ENCODE measurements at places on chromosomes 6 and 20.

DNA sequence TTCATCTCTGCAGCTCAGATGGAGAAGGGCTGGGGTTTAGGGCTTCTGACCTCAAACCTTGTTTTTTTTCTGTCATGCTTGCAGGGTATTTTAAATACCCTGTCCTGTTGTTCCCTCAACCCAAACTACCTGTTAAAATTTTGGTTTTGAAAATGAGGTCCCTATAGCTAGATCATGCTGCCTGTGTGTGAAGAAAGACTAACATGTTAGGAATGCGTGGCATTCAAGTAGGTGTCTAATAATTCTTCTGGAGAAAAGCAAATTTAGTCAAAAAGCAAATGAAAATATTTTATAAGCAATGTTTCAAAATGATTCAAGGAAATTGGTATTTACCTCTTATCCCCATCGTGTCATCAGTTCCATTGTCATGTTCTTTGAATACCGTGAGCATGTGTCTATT is 77.2 kb upstream of the C20orf144 start:
- H3K4me1 ChIP-seq, result peaks cover 6% of the 10 kb centered on the region
- H3K27me3 ChIP-seq, result no peaks in the 10 kb centered on the region
- no peaks in the 10 kb centered on the region for H3K36me3 ChIP-seq
- no peak overlapping the region for H3K4me3 ChIP-seq

- no peak for DNase-seq
- peaks cover 3% of the 10 kb centered on the region for H3K27me3 ChIP-seq
- H3K36me3 ChIP-seq, result no peaks in the 10 kb centered on the region
- no peak overlapping the region for H3K27ac ChIP-seq
- no peak overlapping the region for H3K4me3 ChIP-seq
- H3K4me1 ChIP-seq, result no peaks in the 10 kb centered on the region
Measured at GRCh38 chr6:168469926-168470325, 28.9 kb downstream of the SMOC2 start.

DNA sequence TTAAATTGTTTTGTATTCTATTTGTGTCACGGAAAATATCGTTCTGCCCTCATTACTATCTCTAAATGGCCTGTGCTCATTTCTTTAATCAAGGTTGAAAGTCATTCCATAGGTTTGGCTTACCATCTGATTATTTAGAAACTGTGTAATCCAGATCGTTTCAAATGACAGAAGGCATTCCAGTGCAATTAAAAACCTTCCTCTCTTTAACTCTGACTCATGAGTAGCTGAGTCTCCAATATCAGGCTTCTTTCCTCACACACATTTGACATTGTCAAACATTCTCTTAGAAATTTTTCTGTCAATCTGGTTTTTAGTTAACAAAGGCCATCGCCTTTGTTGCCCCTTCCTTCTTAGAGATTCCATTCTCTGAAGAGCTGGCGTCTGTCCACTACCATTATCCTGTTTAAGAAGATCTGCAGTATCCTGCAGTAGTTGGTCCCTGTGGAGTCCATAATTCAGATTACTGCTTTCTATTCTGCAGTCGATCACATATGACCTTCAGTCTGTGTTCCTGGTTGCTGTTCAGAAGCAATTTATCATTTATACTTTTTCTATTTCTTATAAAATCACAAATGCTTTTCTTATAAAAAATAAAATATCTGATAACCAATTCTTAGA is 3.9 kb upstream of the TRDN start:
- no peak for DNase-seq
- H3K27ac ChIP-seq, result peak overlapping the region; percentile 96
- no peaks in the 10 kb centered on the region for H3K27me3 ChIP-seq

DNA sequence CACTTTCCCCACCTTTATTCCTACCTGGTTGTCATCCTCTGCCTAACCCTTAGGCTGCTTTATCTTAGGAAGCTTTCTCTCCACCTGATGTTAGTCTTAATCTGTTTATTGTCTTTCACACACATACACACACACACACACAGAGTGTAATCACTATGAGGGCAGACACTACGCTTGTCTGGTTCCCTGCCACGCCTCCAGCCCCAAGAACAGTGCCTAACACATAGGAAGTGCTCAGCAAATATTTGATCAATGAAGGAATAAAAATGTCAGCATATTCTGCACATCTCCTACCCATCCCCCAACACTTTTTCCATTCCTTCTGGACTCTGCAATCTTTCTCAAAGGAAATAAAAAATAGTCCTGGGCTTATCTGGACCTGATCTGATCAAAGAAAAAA is 51.1 kb upstream of the NFATC2 start:
- H3K36me3 ChIP-seq, result no peaks in the 10 kb centered on the region
- no peak for DNase-seq
- H3K27me3 ChIP-seq, result no peaks in the 10 kb centered on the region

DNA sequence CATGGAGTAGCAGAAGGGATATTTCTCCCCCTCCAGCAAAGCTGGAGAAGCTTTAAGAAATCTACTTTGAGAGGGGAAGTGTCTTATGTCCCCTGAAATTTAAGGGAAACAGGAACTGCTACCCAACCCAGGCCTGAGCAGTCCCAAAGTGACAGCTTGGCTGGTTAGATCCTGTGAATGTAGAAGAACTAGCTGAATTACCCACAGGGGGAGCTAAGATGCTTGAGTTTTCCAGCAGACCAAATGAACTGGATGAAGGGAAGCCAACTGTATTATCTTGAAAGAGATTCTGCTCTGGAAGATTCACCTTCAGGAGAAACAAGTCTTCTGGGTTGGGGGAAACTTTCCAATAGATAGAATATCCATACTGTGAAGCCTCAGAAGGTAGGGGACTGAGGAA is 303.3 kb upstream of the MMS22L start:
- no peak overlapping the region for H3K27ac ChIP-seq
- no peaks in the 10 kb centered on the region for H3K36me3 ChIP-seq
- no peak overlapping the region for H3K4me3 ChIP-seq
- no peak for DNase-seq
- H3K4me1 ChIP-seq, result no peaks in the 10 kb centered on the region

DNA sequence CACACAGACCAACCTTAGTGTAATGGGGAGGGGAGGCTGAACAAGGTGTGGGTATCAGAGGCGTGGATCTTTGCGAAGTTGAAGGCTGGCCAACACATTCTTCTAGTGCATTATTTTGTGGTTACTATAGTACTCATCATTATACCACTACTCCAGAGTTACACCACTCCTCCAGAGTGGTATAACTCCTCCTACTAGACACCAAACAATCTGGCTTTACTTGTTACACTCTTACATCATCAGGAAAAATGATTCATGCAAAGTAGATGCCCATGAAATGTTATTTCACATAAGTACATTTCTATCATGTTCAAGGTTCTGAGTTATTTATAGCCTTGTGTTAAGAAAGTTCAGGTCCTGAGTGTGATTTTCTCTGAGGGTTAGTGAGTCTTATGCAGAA is 443.1 kb upstream of the OPRM1 start:
- no peak for DNase-seq
- no peaks in the 10 kb centered on the region for H3K4me1 ChIP-seq
- no peak overlapping the region for H3K4me3 ChIP-seq

DNA sequence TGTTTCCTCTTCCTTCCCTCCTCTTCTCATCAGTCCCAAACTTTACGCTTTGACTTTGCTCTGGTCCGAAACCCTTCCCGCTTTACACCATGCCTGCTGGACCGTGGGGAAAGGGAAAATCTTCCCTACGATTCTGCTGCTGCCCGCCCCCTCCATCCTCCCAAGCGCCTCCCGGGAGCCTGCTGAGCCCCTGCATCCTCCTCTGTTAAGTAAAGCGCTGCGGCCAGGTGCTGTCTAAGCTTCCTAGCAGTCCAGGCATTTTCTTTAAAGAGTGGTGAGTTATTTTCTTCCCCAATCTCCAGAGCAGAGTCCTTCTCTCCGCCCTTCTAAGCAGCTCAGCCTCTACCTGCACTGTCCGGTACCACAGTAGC is 376.3 kb downstream of the RNGTT start:
- H3K27me3 ChIP-seq, result no peaks in the 10 kb centered on the region
- H3K4me3 ChIP-seq, result no peak overlapping the region
- no peaks in the 10 kb centered on the region for H3K4me1 ChIP-seq
- no peak overlapping the region for H3K27ac ChIP-seq

DNA sequence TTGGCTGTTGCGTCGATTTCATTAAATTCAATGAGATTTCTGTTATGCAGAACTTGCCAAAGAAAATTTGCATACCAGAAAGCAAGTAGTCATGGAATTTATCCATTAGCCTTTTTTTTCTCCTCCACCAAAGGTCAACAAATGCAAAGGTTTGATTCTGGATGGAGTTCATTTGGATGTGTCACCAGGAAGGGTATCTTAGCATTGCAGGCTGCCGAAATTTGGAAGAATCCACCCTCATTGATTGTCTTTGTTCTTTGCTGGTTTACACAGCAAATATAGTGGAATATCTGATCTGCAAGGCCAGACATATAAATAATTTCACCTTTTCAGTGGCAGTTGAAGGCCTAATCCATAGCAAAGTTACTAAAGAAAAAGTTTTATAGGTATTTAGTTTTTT is 229.4 kb upstream of the SLC35B3 start:
- no peak for DNase-seq
- no peaks in the 10 kb centered on the region for H3K27me3 ChIP-seq
- H3K4me3 ChIP-seq, result no peak overlapping the region
- H3K36me3 ChIP-seq, result no peaks in the 10 kb centered on the region

GRCh38 chr6:155196911-155197310 is 66.9 kb upstream of the CLDN20 start:
- DNase-seq, result no peak
- no peak overlapping the region for H3K27ac ChIP-seq
- H3K27me3 ChIP-seq, result no peaks in the 10 kb centered on the region
- H3K36me3 ChIP-seq, result no peaks in the 10 kb centered on the region
- H3K4me1 ChIP-seq, result no peaks in the 10 kb centered on the region

- no peak for DNase-seq
- no peak overlapping the region for H3K27ac ChIP-seq
- peaks cover 5% of the 10 kb centered on the region for H3K36me3 ChIP-seq
- H3K4me3 ChIP-seq, result no peak overlapping the region
- no peaks in the 10 kb centered on the region for H3K4me1 ChIP-seq
Measured at GRCh38 chr6:56579155-56579851, 63.4 kb downstream of the DST start.

DNA sequence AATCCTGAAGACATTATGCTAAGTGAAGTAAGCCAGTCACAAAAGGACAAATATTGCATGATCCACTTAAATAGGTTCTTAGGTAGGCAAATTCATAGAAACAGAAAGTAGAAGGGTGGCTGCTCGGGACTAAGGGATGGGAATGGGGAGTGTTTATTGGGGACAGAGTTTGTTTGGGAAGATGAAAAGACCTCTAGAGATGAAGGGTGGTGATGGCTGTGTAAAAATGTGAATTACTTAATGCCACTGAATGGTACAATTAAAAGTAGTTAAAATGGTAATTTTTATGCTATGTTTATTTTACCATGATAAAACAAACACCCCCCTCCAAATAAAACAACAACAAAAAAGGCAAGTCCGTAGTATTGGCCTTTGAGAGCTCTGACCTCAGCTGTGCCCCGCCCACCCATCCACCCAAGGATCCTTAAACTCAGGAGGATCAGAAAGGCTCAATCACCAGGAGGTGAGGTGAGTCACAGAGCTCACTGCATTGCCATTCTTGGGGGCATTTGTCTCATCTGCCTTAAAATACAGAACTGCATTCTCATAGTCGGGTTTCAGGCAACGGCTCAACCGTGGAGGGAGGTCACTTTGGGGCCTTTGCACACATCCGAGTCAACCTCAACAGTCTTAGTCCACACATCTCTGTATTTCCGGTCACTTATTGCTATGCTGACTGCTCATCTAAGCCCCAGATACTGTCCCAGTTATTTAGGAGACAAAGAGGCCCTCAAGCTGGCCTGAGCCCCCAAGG is 96.7 kb downstream of the SLC22A23 start:
- H3K36me3 ChIP-seq, result no peaks in the 10 kb centered on the region
- H3K4me1 ChIP-seq, result peaks cover 18% of the 10 kb centered on the region
- no peaks in the 10 kb centered on the region for H3K27me3 ChIP-seq

DNA sequence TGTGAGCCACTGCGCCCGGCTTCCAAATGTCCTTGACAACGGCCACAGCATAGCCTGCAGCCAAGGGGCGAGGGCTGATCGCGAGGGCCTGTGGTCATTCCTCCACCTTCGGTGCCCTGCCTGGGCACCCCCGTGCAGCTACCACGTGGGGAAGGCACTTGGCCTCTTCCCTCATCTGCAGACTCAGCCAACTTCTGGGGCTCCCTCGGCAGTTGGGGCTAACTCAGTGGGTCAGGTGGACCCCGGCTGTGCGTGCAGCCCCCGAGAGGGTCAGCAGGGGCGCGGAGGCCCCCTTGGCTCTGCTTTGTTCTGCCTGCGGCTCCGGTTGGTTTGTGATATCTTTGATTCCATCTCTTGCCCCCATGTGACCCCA is 52.9 kb upstream of the BHLHE23 start:
- H3K4me1 ChIP-seq, result peaks cover 4% of the 10 kb centered on the region
- no peak overlapping the region for H3K4me3 ChIP-seq
- DNase-seq, result no peak
- H3K36me3 ChIP-seq, result no peaks in the 10 kb centered on the region

DNA sequence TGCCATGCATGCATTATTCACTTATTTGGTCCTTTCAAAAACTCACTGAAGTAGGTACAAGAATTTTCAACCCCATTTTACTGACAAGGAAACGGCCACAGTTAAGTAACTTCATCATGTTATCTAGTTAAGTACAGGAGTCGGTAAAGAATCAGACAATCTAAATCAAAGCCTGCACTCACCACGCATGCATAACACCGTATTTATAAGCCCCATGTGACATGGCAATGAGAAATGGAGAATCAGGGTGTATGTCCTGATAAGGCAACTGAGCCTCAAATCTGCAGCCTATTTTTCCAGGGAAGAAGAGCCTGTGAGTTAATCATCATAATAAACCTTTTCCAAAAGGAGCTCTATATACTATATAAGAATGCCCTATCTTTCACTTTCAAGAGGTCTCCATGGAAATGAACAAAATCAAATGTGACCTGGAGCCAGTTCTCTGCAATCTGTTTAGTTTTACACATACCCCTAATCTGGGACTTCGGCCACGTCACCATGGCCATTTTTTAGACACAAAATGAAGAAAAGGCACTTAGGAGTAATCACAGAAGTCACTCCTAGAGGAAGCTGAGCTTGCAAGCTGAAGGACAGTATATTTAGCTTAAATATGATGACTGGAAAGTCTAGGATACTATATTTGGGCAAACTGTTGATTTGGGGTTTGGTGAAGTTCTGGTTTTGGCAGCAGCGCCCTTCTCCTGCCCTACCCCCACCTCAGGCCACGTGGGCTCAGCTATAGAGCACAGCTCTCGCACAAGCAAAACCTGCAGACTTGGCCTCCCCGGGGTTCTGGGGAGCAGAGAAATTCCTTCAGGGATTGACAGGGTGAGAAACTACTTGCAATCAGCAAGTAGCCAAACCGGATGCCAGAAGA is 19.2 kb downstream of the TRAM2 start:
- no peak overlapping the region for H3K4me3 ChIP-seq
- no peaks in the 10 kb centered on the region for H3K36me3 ChIP-seq
- H3K27ac ChIP-seq, result no peak overlapping the region
- DNase-seq, result no peak
- H3K4me1 ChIP-seq, result no peaks in the 10 kb centered on the region

Measured in psoas muscle (tissue), 8 donors.